ENCODE measurements at places on chromosomes 2 and 18.

GRCh38 chr2:239204136-239204875 is 196.5 kb downstream of the HDAC4 start:
- DNase-seq = no peak

GRCh38 chr2:151756820-151757219 is 22.5 kb upstream of the NEB start:
- no peak for DNase-seq

- DNase-seq = no peak
These were observed 895.2 kb upstream of the ZEB2 start for GRCh38 chr2:145415151-145415550.

- DNase-seq = no peak
These were observed 228.6 kb downstream of the SETBP1 start for GRCh38 chr18:44909191-44909719.

DNA sequence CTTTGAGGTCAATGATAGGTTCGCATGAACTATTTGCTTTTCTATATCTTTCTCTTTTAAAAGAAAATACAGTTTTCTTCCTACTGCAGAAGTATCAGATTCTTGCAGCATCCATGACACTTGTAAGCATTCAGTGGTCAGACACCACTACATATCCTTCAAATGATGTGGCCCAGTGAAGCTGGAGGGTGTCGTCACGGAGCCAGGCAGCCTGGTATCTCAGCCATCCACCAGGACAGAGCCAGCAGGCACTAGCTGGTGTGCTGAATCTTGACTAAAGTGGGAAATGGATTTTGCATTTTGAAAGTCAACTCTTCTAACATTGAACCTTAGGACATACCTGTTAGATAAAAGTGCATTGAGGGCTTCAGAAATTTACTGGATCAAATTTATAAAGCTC is 5.4 kb downstream of the KLHL14 start:
- no peak for DNase-seq

Data from activated CD4-positive, alpha-beta T cell treated with anti-CD3 and anti-CD28 coated beads, Interleukin-2, Interleukin-6, amounts not matched to agents 100 ng/mL and 50 ng/mL, durations not matched to agents 16 hours and 8 hours (primary cell).